Iris pigment epithelial cell (primary cell): ENCODE measurements at places on chromosomes 2 and 18.

DNA sequence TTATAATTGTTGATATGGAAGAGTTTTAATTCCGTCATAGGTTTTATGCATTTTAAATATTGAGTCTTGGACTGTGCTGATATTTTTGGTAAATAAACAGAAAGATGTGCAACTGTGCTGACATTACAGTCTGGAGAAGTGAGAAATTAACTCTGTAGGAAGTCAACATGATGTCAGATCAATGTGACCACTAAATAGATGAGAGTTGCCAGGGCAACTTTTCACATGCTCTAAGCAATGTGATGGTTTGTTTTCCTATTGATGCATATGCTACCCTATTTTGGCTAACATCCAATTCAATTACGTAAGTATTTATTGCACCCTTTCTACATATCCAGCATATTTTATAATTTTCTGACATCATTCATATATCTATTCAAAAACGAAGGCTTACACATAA is 1109.3 kb downstream of the TSN start:
- no peak for DNase-seq

DNA sequence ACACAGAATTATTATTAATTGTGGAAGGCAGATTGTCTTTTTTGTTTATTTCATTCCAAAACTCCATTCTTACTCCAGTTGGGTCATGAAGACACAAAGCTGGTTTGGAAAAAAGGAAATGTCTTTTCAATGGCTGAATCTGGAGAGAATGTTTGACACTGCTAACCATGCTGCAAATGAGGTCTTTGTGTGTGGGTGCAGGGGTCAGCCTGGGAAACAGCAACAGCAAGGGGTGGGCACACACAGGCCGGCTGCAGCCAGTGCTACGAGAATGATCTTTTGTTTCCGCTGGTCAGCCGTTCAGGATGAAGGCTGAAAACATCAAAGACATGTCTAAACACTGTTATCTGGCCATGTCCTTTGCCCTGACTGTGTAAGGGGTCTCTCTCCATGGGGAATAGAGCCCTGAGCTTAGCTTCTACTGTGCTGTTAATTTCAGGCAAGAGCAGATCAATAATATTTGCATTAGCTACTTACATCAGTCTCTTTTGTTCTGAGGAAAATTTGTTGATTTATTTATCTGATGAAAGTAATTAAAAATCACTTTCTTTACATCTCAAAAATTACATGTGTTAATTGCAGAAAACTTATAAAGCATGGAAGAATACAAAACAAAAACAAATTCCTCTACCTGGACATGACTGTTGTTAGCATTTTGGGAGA is 33.3 kb upstream of the E2F6 start:
- no peak for DNase-seq

- no peak for DNase-seq
Observed at GRCh38 chr2:157831573-157832315, 44.4 kb downstream of the ACVR1 start.

GRCh38 chr18:67969458-67969857 is 452.9 kb upstream of the DSEL start:
- no peak for DNase-seq

- DNase-seq = no peak
Observed at GRCh38 chr18:58266291-58266690, 222.3 kb downstream of the NEDD4L start.

GRCh38 chr2:23420840-23421476 is 36.0 kb downstream of the KLHL29 start:
- no peak for DNase-seq

DNA sequence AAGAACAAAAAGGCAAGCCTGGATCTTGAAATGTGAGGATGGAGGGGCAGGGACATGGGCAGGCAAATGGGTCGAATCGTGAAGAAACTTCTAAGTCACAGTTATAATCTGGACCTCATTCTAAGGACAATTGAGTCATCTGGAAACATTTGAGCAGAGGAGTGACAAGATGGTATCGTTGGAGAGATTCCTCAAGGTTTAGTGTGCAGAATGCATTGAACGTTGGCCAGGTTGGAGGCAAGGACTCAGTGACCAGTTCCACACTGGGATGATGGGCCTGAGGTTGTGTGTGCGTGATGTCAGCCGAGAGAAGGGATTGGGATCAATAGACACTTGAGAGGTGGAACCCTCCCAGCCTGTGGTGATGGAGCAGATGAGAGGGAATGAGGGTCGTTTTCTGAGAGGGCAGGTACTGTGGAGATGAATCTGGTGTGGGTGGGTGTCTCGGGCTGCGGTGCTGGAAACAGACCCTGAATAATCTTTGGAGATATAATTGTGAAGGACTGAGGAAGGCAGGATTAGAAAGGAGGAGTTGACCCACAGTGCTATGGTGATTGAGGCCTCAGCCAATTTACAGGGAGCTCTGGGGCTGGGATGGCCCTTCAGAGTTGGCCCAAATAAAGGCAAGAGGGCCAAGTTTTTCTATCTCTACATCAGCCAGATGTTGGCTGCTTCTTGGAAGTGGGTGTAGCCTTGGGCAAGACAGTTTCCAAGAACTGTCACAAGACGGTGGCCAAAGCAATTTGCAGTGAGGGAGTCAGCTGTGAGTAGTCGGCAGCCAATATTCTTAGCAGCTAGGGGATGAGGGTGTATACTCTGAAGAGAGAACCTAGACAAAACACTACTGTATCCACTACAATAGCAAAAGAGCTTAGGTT is 5.8 kb upstream of the ZNF532 start:
- no peak for DNase-seq

DNA sequence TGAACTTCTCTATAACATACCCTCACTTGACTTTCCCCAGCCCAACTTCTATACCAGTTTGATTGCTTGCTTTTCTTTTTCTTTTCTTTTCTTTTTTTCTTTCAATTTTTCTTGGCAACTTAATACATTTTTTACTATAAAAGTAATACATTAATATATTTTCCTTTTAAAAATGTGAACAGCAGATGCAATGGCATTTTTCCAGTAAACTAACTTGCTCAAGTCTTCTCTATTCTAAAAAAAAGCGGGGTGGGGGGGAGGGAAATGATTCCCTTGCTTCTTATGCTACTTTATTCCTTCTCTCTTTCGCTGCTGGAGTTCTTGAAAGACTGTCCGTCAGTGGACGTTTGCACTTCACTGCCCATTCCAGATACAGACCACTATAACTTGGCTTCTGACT is 70.5 kb downstream of the RBMS1 start:
- no peak for DNase-seq

GRCh38 chr2:163752267-163752666 is 16.5 kb upstream of the FIGN start:
- DNase-seq = no peak

GRCh38 chr2:71379086-71379485 is 47.5 kb downstream of the ZNF638 start:
- DNase-seq = peak; percentile 92

- peak; percentile 65 for DNase-seq
Observed at GRCh38 chr18:60232541-60232940, 140.0 kb downstream of the MC4R start.

GRCh38 chr2:225090746-225091145 is 48.5 kb upstream of the DOCK10 start:
- peak; percentile 50 for DNase-seq
